ENCODE measurements at places on chromosomes 2 and 18.

- no peak for DNase-seq
These were observed 295.8 kb downstream of the SP3 start for GRCh38 chr2:173669271-173669853.

GRCh38 chr2:9554921-9555296 lies 721 bp downstream of the ADAM17 start:
- DNase-seq: no peak

DNA sequence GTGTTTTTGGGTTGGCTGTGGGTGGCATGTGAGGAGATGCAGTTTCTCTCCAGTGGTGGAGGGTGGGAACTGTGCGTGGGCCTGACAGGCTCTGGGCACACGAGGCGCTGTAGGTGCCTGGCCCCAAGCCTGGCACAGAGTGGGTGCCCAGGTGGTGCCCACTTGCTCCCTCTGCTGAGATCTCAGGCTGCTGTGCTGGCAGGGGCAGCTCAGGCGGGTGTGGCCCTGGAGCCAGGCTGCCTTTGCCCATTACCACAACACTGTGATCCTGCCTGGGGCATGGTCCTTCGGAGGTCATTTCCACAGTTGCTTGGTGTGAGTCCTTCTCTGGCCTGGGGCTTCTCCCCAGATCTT lies 20.4 kb downstream of the TSHZ1 start:
- DNase-seq: no peak

GRCh38 chr2:71082402-71083252 lies 14.2 kb downstream of the NAGK start:
- DNase-seq: no peak

DNA sequence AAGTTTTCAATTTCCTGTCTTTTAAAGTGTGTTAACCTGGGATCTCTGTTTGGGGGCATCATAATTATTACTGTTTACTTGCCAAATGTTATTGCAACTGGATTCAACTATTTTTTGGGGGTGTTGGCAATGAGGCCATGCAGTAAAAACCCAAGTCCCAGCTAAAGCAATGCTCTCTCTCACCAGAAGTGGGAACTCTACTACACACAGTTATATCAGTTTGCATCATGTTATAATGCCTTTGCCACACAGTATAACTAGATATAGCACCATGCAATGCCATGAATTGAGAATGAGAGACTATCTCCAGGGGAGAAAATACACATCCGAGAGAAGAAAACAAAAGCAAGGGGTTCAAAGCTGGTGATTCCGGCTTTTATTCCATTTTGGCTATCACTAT lies 79.0 kb downstream of the GCA start:
- DNase-seq: no peak

DNA sequence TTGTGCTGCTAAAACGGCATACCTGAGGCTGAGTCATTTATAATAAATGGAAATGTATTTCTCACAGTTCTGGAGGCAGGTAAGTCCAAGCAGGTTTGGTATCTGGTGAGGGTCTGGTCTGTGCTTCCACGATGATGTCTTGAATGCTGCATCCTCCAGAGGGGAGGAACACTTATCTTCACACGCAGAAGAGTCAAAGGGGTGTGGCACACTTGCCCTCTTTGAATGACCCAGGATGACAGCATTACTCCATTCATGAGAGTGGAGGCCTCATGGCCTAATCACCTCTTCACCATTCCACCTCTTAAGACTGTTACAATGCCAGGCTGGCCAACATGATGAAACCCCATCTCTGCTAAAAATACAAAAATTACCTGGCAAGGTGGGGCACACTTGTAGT lies 61.0 kb downstream of the NCAPH start:
- DNase-seq: no peak

- no peak for DNase-seq
These were observed 320.4 kb downstream of the DLGAP1 start for GRCh38 chr18:4134700-4135099.

DNA sequence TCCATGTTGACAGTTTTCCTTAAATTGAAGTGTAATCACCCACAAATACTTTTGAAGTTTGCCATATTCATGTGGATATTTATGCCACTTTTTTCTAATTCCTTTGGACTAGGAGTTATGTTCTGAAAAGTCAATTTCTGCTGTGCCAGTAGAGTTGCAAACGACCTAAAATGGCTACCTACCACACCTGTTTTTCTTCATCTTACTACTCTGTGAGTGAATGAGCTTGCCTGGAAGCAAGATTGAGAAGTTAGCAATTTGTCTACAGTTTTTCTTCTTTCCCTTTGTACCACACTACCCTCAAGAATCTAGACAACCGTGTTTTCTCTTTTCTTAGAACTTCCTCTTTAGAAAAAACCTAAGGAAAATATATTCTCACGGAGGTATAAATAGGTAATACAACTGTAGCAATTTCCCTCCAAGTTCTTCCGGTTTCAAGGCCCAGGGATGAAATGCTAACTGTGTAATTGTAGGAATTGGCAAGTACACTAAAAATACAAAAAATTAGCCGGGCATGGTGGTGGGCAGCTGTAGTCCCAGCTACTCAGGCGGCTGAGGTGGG lies 7.3 kb upstream of the SLC39A10 start:
- no peak for DNase-seq

All from stimulated activated CD4-positive, alpha-beta T cell treated with anti-CD3 and anti-CD28 coated beads, Interleukin-1b, Interleukin-23, amount 100 ng/mL, for 1 hour (primary cell).